ENCODE measurements at places on chromosomes 5 and 9.

GRCh38 chr5:154368041-154368800 is 77.6 kb upstream of the SAP30L start:
- DNase-seq: no peak

- DNase-seq: no peak
Observed at GRCh38 chr5:113397046-113397445, 37.7 kb downstream of the TSSK1B start.

DNA sequence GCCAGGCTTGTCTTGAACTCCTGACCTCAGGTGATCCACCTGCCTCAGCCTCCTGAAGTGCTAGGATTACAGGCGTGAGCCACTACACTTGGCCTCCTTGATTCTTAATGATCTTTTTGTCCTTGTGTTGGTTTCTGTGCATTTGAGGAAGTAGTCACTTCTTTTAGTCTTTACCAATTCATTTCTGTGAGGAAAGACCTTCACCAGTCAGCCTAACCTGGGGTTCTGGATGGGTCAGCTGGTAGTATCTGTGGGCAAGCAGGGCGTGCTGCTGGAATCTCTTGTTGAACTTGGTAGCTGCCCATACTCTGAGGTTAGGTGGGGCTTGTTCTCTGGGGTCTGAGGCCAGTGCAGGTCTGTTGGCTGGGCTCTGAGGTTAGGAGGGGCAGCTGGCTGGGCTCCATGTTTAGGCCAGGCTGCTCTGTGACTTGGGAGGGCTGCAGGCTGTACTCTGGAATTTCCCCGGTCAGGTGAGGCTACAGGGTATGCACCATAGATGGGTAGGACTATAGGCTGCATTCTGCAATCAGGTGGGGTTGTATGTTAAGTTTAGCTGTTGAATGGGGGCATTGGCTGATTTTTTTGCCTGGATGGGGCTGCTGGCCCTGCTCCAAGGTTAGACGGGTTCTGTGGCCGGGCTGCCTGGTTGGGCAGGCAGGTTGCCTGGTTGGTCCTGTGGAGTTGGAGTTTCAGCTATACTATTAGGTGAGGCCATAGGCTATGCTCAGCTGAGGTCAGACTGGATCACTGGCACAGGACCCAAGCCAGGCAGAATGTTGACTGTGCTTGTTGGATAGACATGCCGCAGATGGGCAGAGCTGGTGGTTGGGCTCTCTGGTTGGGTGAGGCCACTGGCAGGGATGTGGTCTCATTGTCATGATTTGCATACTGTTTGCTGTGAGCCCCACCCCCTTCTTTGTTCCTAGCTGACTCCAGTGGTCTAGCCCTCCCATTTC is 19.2 kb downstream of the UBAP1 start:
- no peak for DNase-seq

GRCh38 chr9:128160603-128160987 is 530 bp downstream of the BBLN start:
- no peak for DNase-seq

GRCh38 chr9:79577969-79578723 is 6.4 kb downstream of the TLE4 start:
- no peak for DNase-seq

DNA sequence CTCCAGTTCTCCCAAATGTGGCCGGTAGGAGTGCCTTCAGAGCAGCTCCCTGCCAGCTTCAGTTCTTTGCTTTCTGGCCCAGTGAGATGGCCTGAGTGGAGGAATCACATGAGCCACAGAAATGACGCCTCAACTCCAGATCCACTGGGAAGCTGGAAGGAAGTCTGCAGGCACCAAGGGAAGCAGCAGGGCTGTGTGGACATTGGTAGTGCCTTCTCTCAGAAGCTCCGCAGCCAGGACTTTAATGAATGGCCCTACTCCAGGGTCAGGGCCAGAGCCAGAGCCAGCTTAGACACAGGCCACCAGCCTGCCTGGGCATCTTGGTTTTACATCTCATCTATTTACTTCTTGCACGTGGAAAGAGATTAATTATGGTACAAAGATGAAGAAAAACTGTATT is 12.0 kb upstream of the PSMB7 start:
- DNase-seq: no peak

GRCh38 chr9:104700306-104700705 is 6.0 kb downstream of the OR13D1 start:
- DNase-seq: no peak

GRCh38 chr5:180642181-180642775 is 7.1 kb downstream of the FLT4 start:
- DNase-seq: no peak

DNA sequence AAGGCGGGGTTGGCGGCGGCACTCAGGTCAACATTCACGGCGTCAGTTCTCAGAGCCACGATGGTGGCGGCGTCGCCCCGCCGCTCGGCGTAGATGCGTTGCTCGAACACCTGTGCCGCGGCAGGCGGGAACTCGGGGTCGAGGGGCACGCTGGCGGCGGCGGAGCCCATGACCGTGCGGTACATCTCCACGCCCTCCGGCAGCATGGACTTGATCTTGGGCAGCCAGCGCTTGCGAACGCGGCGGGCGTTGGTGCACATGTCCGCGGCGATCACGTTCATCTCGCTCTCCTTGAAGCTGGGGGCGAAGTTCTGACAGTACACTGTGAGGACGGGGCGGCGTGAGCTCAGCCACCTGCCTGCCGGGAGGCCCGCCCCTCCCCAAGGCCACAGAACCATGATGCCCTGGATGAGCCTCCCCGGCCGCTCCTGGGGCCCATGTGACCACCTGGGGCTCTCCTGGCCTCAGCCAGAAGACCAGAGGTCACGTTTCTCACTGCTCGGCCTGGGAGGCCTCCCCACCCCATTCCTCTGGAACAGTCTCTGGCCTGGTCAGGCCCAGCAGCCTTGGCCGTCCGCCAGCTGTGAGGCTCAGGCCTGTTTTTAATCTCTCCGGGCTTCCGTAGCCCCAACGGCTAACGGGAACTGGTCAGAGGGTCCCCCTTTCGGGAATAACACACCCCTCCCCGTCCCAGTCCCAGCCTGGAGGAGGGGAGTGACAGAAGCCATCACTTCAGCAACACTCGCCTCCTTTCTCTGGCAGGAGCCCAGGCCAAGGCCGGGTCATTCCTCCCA is 50.7 kb upstream of the UBAC1 start:
- peak; percentile 69 for DNase-seq

- DNase-seq: no peak
Observed at GRCh38 chr5:19928562-19929421, 59.2 kb downstream of the CDH18 start.

DNA sequence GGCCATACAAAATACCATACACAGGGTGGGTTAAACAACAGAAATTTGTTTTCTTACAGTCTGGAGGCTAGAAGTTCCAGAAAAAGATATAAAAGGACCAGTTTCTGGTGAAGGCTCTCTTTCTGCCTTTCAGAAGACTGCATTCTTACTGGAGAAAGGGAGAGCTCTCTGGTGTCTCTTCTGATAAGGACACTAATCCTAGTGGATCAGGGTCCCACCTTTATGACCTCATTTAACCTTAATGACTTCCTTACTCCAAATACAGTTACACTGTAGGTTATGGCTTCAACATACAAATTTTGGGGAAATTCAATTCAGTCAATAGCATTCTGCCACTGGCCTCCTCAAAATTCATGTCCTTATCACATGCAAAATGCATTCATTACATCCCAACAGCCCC is 351.9 kb upstream of the POU5F2 start:
- no peak for DNase-seq

DNA sequence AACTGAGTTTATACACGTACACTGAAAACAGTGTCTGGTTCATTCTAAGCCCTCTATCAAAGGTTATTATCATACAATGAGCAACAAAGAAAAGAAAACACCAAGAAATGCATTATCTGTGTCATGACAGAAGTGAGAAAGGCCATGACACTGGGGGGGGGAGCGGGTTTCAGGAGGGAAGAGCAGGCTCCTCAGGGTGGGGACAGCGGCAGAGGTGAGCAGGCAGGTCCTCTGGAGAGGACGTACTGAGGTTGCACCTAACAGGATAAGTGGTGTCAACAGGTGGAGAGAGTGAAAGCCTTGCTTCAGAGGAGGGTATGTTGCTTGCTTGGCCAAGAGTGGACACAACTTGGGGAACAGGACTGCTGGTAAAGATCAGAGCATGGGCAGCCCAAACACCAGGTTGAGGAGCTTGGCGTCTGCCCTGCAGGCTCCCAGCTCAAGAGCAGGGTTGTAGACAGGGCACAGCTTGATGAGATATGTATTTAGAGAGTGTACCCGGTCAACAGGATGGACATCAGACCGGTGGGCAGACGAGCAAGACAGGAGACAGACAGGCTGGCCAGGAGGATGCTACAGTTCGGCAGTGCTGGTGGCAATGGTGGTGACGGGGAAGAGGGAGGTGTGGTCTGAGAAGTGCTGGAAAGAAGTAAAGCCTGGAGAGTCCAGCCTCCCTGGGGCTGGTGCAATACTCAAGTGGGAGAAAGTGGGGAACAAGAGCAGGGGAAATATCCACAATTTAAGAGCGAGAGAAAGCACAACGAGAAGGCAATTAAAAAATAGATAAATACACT is 10.3 kb downstream of the WHRN start:
- DNase-seq: no peak

- no peak for DNase-seq
Observed at GRCh38 chr5:178432421-178433272, 157.5 kb downstream of the COL23A1 start.

DNA sequence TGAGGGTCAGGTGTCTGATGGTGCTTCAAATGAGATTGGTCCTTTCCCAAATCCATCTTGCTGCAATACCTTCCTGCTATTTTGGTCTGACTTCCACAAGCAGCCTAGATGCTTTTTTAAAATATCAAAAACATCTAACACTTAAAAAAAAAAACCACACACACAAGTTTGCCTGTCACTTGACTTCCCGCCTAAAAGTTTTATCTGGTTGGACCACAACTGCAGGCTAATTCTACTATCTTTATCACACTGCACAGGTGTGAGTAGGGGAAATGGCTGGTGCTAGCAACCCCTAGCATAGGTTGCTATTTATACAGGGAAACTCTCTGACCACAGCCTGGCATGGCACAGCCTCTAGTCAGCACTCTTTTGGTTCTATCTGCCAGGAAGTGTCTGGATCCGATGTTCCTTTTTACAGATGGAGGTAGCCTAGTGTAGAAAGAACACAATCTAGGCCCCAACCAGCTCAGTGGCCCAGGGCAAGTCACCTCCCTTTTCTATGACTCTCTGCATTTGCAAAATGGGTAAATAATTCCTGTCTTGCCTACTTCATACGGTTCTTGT is at the start of gene HEMGN:
TSS of gene HEMGN (minus strand) at position 92 of the 564 bp plus-strand sequence. CDS start at position 56, 36 bp downstream.
- no peak for DNase-seq

- no peak for DNase-seq
Observed at GRCh38 chr9:91410161-91410560, 13.5 kb downstream of the NFIL3 start.

GRCh38 chr5:178279723-178280438 is 47.3 kb upstream of the PHYKPL start:
- DNase-seq: peak; percentile 92

GRCh38 chr9:137752426-137752825 is 125.2 kb upstream of the CACNA1B start:
- no peak for DNase-seq

DNA sequence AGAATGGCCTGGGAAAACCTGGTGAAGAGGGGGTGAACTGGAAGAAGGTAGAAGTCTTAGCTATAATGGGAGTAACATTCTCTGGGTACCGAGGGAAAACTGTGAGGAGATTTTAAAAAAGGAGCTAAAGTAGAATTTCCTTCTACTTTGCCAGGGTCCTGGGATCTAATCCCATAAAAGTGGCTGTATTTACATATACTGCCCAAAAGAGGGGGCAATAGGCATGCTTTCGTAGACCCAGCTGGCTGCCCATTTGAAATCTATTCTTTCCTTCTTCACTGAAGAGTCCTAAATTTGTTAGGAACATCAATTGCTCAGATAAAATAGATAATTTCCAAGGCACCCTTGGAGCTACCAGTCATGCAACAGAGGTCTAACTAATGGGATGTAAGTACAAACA is 159.2 kb downstream of the CDC42SE2 start:
- peak; percentile 20 for DNase-seq

DNA sequence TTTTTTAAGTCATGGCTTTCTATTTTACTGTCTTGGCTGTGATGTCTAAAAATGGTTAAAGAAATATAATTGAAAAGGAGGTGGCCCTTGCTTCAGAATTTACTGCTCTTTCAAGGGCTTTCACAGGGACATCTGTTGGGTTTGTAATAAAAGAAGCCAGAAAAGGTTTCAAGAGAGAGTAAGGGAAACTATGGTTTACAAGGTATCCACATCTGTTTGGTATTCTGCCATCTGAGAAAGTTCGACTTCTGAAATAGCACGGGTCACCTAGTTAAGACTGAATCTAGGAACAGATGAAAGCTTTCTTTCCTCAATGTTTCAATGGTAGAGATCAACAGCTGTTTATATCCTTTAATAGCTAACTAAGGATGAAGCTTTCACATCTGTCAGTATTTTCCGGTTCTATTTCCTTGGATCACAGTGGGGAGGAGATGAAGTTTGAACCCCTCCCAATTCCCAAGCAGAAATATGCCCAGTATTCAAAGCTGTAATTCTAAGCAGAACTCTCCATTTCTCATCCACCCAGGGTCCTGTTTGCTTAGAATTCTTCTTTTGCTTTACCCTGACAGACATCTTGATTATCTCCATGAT is 72.8 kb upstream of the IFNK start:
- DNase-seq: no peak

- DNase-seq: no peak
Observed at GRCh38 chr5:143693651-143694252, 118.2 kb upstream of the HMHB1 start.

DNA sequence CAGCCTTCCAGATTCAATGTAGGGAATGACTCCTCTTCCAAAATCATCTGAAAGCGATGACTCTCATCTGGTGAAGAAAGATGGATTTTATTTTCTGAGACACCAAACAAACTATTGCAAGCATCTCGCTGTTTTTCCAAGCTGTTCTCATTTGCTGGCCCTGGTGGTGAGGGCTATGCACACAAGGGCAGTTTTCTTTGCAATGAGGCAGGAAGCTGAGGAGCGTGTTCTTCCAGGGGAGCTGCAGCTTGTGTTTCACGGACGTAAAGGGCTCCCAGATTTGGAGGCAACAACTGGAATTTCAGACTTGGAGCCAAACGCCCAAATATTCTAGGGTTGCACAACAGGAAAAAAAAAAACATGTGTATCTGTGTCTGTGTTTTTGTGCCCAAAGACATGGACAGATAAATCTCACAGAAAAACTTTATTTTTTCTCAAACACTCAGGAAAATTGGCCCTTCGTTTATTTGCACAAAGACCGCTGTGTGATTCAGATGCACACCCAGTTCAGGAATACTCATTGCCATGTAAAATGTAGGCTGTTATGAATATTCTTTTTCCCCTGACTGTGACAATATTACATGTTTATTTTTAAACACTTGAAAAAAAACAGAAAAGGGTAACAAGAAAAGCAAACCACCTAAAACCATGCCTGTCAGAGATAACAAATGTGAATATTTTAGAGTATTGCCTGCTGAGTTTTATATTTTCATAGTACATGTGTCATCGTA is 151.3 kb downstream of the GAS1 start:
- no peak for DNase-seq

GRCh38 chr5:60843386-60843935 is 608 bp downstream of the ELOVL7 start:
- peak; percentile 33 for DNase-seq

DNA sequence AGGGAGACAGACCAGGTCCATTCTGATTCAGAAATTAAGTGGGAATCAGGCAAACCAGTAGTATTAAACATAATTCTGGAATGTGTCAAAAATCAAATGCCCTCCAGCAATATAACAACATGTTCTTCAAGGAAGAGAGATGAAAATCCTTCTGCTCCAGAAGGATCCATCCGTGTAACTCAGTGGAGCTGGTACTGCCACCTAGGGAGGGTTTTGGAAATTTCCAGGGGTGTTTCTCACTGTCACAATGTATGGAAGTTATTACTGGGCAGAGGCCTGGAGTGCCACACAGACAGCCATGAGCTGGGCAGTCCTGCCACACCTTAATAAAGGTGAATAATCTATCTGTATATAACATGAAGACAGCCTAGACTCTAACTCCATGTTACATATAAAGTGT is 87.5 kb downstream of the TTLL11 start:
- DNase-seq: peak; percentile 22

Measured in midbrain (tissue), 1 donor.